NCI-H345 (cell line): ENCODE measurements at places on chromosomes 3 and 15.

- DNase-seq: no peak
These were observed 43.1 kb upstream of the WDR5B start for GRCh38 chr3:122458992-122459391.

GRCh38 chr3:99498550-99499234, 139.7 kb upstream of the COL8A1 start:
- DNase-seq: no peak

DNA sequence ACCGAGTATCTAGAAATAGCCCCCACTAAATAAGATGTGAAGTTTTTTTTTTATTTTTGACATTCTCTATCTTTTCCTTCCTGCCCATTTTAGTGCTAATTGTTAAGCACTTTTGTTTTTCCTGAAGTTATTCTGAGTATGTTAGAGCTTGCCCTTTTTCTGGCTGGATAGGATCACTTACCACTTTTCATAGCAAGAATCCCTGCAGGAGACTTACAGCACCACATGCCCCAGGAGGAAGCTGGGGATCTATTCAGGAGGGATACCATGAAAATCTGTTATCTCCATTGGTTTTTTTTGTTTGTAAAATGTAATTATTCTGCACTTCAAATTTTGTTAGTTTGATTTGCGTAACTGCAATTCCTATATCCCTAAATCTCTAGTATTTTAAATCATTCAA, 968.4 kb downstream of the ZPLD1 start:
- no peak for DNase-seq

DNA sequence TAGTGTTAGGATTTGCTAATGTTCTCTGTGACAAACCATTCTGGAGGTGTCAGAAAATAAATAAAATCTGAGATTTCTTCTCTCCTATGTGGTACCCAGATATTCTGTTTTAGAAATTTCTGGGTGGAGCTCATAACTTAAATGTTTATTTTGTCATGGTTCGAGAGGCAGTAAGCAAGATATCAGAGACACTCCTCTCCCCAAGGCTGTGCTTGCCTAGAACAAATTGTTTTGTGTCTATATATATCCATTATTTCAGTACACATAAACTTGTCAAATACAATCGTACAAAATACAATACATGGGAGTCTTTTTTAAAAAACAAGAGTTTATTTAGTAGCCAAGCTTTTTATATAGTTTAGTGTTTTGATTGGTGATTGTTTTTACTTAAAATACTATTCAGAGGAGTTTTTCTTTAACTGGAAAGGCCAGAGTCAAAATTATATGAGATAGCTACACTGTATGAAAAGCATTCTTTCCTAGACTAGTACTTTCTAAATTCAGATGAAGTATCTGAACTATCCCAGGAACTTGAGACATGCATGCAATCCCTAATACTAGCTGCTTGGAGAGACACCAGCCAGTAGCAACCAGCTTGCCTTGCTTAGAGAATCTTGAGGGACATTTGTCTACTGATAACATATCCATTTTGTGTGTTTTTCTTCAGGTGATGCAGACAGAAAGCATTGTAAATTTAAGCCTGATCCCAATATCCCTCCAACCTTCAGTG, 4.7 kb downstream of the EXOG start:
- no peak for DNase-seq

- DNase-seq: peak; percentile 92
These were observed 25.5 kb downstream of the SETD5 start for GRCh38 chr3:9422712-9423424.

- peak; percentile 4 for DNase-seq
These were observed 12.6 kb downstream of the BFSP2 start for GRCh38 chr3:133412183-133413132.

DNA sequence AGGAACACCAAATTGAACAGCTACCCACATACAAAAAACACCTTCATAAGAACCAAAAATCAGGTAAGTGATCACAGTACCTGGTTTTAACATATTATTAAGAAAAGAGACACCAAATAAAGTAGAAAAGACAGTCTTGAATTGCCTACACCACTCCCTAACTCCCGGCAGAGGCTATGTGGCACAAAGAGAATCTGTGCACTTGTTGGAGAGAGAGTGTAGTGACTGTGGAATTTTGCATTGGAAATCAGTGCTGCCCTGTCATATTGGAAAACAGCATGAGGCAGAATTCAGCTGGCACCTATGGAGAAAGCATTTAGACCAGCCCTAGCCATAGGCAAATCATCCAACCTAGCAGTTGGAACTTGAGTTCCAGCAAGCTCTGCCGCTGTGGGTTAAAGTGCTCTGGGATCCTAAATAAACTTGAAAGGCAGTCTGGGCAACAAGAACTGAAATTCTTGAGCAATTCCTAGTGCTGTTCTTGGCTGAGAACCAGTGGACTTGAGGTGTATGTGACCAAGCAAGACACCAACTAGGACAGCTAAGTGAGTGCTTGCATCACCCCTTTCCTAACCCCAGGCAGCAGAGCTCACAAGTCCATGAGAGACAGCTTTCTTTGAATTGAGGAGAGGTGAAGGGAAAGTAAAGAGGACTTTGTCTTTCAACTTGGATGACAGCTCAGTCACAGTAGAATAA, 969.6 kb upstream of the ALCAM start:
- DNase-seq: no peak
